ENCODE measurements at places on chromosomes 7 and 10.

DNA sequence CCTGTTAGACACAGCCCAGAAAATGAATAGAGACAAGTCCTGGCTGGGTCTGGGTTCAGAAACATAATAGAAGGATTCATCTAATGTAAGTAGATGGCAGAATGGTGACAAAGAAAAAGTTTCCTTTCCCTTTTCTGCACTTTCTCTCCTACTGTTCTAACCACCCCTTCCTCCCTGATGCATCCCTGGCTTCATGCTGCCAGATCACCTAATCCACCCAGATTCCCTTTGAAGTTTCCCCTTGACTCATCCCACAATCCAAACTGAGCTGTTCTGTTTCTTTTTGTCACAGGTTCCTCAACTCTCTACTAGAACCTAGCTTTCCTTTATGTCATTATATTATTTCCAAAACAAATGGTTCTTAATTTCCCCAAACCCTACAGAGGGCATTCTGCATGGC lies 1.1 kb upstream of the MACC1 start:
- no peak for DNase-seq

GRCh38 chr10:115861455-115861854 lies 411.6 kb downstream of the GFRA1 start:
- no peak for DNase-seq

DNA sequence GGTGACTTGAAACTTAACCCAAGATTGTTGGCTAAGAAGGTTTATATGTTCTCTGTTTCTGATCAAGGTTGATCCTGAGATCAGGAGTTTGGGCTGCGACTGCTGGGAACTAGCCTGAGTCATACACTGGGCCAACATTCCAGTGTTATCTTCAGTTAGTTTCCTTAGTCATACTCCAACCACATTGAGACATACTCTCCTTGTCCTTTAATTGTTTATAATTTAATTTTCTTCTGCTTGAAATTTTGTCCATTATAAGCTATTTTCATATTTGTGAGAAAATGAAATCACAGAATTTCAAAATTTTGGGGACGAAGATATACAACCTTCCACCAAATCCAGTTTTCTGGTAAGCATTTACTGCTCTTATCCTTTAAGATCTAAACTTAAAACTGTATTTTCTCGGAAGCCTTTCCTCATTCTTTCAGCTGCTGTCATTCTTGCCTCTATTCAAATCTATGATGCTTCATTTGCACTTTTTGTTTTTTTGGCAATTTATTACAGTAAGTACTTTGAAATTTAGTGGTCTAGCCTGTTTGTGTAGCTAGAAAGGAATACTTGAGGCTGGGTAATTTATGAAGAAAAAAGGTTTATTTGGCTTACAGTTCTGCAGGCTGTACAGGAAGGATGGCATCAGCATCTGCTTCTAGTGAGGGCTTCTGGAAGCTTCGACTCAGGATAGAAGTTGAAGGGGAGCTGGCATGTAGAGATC lies 63.4 kb upstream of the POT1 start:
- DNase-seq, result no peak

GRCh38 chr7:127678947-127679346 lies 27.0 kb downstream of the SND1 start:
- DNase-seq, result no peak

DNA sequence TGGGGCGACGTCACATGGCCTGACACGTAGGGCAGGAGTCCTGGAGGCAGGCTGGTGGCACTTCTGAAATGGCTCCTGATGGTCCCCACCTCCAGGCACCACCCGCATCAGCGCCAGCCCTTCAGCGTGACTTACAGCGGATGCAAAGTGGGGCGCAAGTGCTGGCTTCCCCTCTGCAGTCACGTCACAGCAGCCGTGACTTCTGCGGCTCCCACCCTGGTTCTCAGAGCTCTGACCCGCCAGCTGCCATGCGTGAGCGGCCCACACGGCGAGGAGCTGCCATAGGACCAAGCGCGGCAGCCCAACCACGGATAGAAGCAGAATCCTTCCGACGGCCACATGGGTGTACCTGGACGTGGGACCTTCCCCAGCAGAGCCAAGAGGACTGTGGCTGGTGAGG lies 159.0 kb downstream of the ELFN1 start:
- no peak for DNase-seq

DNA sequence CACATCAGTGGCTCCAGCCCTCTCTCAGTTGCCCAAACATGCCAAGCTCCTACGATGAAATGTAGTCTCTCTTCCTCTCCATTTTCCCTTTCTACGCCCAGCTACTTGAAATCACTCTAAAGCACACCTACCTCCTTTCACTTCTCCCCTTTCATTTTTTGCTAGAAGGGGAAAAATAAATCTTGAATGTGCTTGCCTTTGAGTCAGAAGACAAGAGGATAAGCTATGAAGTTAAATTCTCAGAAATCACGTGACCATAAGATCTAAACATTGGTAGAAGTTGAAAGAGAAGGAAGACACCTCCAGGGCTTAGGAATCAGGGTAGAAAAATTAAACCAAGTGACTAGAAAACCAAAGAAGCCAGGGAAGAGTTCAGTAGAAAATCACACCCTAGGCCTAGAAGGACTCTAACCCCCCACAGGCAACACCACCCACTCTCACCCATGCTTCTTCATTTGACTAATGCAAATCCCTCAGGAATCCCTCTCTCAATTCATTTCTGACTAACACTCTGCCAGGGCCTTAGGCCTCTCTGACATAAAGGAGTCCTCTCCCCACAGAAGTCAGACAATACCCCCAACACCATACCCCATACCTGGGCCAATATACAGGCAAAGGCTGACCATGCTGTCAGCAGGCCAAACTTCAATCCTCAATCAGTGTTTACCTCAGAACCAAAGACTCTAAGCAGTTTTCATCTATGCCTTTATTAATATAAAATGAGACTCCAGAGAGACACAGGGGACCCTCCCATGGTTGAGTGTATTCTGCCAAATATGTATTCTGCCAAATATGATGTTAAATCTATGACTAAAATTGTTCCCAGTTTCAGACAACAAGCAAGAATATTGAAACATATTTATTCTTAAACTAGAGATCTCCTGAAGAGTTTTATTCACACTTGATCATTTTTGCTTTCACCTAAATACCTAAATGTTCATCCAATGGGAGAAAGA lies 84.8 kb downstream of the ELMO1 start:
- no peak for DNase-seq

DNA sequence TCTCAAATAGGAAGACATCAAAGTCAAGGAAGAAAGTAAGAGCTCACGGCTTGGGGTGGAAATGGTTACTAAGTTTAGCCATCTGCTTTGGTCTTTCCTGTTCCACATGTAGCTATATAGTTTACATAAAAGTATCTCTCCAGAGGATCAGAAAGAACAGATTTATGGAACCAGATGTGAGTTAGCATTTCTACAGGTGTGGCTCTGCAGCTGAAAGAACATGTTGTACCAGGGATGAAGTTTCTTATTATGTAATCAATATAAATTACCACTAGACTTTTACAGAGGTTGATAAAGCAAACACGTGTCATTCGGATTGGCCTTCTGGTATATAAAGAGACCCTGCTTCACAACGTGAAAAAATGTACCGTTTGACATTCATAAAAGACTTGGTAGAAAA lies 19.9 kb downstream of the CALD1 start:
- no peak for DNase-seq

GRCh38 chr7:36360244-36360643 lies 29.4 kb upstream of the ANLN start:
- no peak for DNase-seq

GRCh38 chr7:5476001-5476400 lies 52.4 kb upstream of the TNRC18 start:
- no peak for DNase-seq

- no peak for DNase-seq
Measured at GRCh38 chr7:47581438-47581803, 490 bp downstream of the TNS3 start.

DNA sequence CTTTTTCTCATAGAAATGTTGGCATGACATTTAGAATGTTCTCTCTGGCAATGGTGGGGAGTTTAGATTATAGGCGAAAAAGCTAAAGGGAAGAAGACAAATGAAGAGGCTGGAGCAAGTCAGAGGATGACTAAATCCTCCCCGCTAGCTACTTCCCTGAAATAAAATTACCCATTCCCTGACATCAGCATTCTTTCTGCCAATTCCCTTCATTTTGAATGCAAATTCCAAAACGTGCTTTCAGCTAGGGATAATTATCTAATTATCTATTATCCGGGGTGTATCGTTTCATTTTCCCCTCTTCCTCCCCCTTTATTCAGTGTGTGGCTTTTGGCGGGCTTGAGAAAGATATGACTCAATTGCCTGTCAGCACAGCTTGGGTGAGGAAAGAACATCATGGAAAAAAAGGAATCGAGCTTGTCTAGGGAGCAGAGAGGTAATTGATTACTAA lies 672.3 kb downstream of the TNS3 start:
- DNase-seq, result no peak

GRCh38 chr10:97226398-97226797 lies 40.6 kb upstream of the SLIT1 start:
- DNase-seq, result no peak

DNA sequence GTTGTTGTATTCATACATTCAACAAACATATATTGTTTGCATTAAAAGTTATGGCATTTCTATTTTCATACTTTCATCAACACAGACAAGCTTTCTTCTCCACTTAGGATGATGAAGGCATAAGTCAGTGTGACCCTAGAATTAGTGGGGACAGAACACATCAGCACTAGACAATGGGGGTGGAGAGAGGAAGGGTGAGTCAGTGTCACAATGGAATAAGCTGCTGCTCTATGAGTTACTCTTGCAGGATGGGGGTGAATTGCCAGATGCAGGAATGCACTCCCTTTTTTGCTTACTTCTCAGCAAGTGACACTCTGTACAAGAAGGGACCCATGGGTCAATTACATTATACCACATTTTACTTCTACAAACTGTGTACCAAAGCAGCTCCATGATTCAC lies 74.0 kb downstream of the DGKI start:
- DNase-seq, result no peak

DNA sequence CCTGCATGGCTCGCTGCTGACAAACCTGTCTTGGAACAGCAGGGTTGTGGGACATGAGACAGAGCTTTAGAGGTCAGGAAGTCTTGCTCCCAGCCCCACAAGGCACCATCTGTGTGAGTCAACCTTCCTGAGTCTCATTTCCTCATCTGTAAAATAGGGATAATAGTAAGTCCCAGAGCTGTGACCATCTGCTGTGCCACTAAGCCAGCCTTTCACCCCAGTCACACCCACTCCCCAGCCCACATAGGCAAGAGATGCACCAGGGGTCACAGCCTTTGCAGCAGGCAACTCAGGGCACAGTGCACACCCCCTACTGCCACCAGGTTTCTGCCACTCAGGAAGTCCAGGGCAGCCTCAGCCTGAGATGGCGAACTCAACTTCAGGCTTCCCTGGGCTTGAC lies 29.4 kb upstream of the CDH23 start:
- DNase-seq, result no peak

GRCh38 chr10:4033341-4033896 lies 248.4 kb upstream of the KLF6 start:
- DNase-seq, result no peak

- DNase-seq, result no peak
Measured at GRCh38 chr7:155471718-155472117, 13.8 kb downstream of the EN2 start.

- DNase-seq, result no peak
Measured at GRCh38 chr7:138465046-138465445, 5.0 kb downstream of the TRIM24 start.

DNA sequence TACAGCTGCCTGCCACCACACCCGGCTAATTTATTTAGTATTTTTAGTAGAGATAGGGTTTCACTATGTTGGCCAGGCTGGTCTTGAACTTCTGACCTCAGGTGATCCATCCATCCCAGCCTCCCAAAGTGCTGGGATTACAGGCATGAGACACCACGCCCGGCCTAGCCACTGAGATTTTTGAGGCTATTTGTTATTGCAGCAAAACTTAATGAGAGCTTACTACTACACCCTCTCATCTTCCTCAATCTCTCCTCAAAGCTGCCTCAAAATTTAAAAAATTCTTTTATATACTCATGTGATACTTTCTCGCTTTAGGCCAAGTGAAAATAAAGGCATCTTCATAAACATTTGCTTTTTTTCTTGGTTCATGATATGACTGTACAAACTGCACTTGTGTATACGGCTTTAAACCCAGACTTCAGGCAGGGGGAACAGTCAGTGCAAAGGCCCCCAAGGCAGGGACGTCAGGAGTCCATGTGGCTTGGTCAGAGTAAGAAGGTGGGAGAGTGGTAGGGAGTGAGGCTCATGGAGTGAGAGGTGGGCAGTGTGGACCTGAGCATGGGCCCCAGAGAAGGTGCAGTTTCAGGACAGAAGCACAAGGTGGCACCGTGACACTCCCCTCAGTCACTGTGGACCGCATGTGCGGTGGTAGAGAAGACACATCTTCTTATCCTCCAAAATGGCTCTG lies 55.5 kb downstream of the SYPL1 start:
- DNase-seq, result peak; percentile 62

- DNase-seq, result no peak
Measured at GRCh38 chr7:104933521-104933988, 80.5 kb upstream of the KMT2E start.

DNA sequence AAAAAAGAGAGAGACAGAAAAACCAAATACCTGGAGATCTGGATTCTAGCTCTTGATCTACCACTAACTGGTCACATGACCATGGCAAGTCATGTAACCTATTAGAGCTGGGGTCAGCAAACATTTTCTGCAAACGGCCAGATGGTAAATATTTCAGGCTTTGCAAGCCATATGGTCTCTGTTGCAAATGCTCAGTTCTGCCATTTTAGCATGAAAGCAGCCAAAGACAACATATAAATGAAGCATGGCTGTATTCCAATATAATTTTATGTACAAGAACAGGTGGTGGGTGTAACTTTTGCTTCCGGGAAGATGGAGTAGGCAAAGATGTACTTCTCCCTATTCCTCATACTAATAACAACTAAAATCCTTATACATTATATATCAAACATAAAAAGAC lies 6.7 kb downstream of the FRA10AC1 start:
- DNase-seq, result no peak

GRCh38 chr7:45052011-45052410 lies 36.8 kb downstream of the NACAD start:
- DNase-seq, result no peak

GRCh38 chr10:132836832-132837540 lies 51.0 kb upstream of the NKX6-2 start:
- DNase-seq, result peak; percentile 40

DNA sequence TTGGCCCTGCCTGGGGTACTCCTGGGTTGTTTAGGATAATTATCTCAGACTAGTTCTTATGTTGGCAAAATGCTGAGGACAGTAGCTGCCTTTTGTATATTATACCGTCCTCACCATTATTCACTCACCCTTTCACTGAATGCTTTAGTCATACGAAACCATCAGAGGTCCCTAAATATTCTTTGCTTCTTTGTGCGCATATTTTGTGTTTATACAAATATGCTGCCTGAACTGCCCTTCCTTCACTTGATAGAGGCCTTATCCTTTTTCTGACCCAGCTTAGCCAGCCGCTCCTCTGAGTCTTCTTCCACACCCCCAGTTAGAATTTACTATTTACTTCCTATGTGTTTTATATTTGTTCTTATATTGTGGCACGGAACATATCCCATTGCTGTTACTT lies 70.2 kb upstream of the OSBPL3 start:
- no peak for DNase-seq

- DNase-seq, result no peak
Measured at GRCh38 chr10:92572362-92573090, 1.4 kb downstream of the IDE start.
